Foreskin fibroblast (primary cell): ENCODE measurements at places on chromosomes 3 and 15.
A peak's percentile ranks its signal among the peaks of the same experiment; 100 is the strongest.

DNA sequence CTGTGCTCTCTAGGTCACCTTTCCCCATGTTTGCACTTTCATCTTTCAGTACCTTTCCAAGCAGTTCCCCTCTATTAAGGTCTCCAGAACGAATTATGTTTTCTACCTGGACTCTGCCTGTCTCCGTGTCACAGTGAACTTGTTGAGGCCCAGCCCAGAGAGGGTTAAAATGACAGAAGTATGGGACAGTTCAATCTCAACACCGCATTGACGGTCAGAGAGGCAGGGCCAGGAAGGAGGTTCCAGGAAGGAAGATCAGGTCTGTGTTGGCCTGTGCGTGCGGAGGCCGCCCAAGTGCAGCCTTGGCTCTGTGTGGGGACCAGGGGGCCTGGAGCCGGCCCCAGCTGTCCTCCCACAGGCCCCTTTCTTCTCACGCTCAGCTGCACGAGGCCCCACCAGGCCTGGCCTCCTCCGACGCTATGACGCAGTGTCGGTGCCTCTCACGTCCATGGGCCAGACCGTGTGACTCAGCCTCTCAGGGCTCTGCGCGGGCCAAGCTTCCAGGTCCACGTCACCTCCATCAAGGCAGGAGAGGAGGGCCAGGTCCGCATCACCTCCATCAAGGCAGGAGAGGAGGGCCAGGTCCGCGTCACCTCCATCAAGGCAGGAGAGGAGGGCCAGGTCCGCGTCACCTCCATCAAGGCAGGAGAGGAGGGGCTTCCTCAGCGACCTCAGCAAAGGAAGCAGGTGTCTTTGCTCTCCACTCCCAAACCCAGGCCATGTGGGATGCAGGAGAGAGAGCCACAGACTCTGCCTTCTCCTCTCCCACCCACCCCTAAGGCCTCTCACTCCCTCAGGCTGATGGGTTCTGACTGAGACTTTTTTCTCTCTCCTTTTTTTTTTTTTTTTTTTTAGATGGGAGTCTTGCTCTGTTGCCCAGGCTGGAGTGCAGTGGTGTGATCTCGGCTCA, 83.1 kb downstream of the CPN2 start:
- DNase-seq = no peak

DNA sequence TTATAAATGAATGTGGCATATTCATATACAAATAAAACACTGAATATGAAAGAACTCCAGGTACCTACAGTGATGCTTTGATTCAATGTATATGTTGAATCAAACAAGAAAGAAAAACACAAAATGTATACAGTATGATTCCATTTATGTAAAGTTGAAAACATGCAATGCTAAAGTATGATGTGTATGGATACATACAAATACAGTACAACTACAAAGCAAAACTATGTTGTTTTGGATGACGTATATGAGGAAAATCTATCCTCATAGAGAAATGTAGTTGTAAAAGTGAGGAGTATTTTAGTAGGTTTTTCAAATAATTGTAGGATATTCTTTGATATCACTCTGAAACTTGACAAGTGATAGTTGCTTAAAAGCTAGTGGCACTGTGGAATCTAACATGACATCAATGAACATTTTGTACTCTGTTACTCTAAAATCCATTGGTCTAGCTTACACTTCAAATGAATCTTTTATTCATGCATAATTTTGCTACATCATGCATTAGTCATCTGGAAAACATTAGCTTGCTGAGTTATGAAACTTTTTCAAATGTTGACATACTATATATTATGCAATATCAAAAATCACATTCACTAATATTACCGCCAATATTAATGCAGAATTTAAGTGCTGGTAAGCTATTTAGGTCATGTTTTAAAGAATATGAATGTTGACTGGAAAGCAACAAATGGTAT, 278.1 kb upstream of the CHRNA7 start:
- peak; percentile 3 for DNase-seq

DNA sequence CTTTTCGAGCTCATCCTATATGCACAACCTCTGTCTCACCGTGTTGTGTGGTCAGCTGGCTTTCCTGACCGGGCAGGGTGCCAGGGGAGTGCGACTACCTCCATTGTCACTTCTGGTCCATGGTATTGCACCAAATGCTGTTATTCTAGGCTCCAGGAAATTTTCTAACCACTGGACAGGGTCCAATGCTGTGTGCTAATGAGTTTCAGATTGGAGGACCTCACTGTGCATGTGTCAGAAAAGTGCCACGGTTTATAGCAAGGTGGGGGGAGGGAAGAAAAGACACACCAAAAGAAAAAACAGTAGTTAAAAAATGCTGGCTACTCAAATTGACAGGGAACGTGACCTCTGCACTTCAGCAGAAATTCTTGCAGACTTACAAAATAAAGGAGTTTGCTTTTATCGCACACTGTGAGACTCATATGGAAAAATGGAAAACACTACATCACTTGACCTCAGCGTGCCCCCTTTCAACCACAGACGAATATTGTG, 480.1 kb downstream of the FOXP1 start:
- DNase-seq = peak; percentile 93

DNA sequence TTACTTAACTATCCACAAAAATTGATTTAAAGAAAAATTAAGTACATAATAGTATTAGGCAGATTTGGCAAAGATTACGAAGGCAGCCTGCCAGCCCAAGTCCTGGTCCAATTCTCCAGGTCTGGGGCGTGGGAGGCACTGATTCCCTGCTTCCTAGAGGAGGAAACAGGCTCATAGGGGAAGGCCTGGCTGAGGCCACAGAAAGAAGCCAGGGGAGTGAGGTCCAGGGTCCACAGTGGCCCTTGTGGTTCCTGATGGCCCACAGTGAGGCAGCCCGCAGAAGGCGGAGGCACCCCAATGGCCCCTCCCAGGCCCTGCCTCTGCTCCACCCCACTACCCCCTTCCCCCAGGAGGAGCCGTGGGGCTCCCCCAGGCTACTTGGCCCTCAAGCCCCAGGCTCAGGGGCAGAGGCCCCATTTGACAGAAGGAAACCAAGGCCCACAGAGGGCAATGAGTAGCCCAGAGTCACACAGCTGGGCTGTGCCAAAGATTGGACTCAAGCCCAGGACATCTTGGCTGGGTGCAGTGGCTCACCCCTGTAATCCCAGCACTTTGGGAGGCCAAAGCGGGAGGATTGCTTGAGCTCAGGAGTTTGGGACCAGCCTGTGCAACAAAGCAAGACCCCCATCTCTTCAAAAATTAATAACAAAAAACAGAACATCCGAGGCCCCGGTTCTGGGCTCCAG, 21.0 kb downstream of the H1-8 start:
- no peak for DNase-seq

GRCh38 chr3:38548154-38548931, 52.2 kb downstream of the EXOG start:
- no peak for DNase-seq

- DNase-seq = peak; percentile 30
Observed at GRCh38 chr3:196202516-196202970, 8.7 kb downstream of the ZDHHC19 start.

GRCh38 chr3:74603292-74603691, 11.2 kb downstream of the CNTN3 start:
- no peak for DNase-seq

- DNase-seq = no peak
Observed at GRCh38 chr3:31029706-31030105, 135.2 kb upstream of the GADL1 start.

DNA sequence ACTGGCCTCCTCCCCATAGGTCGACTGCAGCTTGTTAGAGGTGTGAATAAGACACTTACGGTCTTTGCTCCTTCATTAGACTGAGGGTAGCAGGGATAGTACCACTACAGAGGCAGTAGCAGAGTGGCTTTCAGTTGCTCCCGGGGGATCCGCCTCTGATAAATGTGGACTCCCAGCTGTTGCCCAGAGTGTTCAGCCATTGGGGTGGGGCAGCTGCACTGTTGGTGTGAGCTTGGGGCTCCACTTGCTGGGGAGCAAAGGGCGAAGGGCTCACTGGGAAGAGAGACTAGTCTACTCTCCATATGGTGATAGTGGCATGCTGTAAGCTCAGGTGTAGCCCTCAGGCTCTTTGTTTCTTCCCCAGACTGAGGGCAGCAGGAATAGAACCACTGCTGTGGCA, 239.1 kb downstream of the LRRN1 start:
- DNase-seq = no peak

GRCh38 chr3:110423276-110423675, 648.3 kb upstream of the NECTIN3 start:
- DNase-seq = no peak

DNA sequence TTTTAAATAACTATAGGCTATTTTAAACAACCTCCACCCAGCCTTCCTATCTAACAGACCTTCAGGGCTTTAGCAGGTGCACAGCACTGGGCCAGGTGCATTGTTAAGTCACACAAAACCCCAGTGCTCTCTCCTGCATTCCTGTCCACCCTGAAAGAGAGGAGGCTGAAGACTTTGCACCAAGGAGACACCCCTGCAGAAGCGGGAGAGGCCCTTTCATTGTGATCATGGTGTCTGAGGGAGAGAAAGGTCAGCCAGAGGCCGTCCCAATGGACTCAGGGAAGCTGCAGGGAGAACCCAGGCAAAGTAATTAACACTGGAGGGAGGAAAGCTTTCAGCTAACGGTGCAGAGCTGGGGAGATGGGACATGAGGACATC, 5.2 kb downstream of the LRIG1 start:
- no peak for DNase-seq

DNA sequence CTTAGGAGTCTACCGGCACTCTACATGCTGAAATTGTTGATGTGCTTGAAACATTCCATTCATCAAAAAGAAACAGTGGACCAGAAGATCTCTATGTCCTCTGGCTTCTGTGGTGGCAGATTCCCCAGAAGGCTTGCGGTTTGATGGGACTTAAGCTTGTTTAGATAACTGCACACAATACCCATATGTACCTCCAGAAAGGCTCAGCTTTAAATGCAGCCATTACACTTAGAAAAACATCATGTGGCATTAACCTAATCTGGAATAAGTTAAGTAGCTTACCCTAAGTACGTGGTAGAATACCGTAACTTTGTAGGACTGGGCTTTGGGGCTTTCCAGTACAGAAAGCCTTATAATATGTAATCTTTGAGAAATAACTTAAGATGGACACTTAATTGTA, 187.3 kb downstream of the RBMS3 start:
- peak; percentile 45 for DNase-seq

GRCh38 chr15:54250326-54250725, 272.1 kb downstream of the UNC13C start:
- DNase-seq = no peak

DNA sequence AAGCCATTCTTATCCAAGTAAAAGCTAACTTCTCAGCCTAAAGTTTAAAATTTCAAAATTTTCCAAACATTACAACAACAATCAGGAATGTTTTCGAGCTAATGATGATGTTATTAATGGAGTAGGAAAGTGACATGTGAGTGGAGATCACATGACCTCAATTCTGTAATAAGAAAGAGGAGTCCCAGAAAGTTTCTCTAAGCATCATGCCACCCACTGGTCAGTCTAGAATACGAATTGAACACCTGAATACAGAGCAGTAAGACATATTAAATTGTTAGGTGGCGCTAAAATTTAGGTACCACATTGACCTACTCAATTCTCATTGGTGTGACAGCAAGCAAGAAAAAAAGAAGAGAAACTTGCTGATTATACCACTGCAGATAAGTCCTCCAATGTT, 163.9 kb downstream of the DCLK3 start:
- DNase-seq = no peak

DNA sequence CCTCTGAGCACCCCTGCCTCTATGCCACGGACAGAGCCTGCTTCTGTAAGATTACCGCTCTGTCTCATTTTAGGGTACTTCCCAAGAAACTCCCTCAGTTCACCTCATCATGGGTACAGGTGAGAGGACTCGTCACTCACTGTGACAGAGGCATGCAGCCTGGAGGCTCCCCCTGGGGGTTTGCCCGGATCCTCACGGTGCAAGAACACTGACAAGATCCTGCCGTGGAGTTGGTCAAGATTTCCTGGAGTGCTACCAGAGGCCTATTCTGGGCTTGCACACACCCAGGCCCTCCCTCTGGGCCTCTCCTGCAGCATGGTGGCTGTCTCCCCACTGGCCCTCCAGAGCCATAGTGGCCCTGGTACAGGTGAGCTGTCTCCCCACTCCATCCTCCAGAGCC, 103.1 kb upstream of the TNIK start:
- DNase-seq = no peak
